WTC11 (cell line): ENCODE measurements at places on chromosomes 7 and 10.

GRCh38 chr7:95690367-95690947, 81.9 kb upstream of the DYNC1I1 start:
- DNase-seq, result no peak

GRCh38 chr7:27031289-27032172, 64.3 kb downstream of the HOXA1 start:
- DNase-seq, result no peak

DNA sequence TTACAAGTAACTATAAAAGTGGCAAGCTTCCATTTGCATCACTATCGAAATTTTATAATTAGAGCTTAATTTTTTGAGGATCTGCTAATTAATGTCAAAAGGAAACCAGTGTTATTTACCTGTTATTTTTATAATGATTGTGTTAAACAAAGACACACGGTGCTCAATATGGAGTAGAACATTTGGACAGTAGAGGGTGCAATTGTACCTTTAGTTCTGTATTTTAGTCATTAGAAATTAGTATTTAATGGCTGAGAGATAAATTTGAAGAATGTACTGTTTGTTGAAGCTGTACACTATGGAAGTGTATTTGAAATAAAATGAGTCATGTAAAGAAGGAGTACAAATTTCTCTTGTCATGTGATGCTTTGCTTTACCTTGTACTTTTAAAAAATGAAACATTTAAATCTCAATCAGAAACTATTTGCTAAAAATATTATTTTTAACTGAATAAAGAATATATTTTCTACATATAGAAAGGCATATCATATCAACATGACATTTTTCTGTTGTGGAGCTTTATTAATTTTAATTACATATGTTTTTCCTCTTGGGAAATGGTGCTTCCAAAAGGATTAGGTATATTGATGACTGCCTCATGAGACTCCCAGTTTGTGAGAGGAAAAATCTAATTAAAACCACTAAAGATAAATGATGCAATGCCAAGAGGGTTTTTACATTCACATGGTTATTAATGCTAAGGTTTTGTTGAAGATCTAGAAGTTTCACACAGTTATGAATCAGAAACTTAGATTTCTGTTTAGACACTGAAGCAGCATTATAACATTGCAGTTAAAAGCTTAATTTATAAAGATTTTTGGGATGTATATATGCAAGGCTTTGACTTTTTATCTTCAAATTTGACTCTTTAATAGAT, 10.4 kb upstream of the PRKG1 start:
- DNase-seq, result no peak

DNA sequence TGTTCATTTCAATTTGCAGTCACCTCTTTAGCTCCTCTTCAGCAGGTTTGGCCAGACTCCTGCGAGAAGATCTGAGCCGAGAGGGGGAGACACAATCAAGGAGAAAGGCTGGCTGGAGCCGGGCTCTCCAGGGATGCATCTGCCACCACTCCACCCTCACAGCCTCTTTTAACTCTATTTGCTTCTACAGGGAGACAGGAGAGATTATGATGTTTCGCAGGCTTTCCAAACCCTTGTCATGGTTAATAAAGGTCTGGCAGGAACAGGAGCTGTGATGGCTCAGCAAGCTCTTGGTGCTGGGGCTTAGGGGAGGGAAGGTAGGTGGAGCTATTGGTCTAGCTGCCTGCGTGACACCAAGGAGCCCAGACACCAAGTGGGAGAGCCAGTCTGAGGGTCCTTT, 448.1 kb upstream of the PODXL start:
- no peak for DNase-seq

GRCh38 chr10:20811131-20811530, 86.0 kb downstream of the NEBL start:
- no peak for DNase-seq

GRCh38 chr10:3099291-3100092, 32.1 kb downstream of the PFKP start:
- DNase-seq, result no peak

DNA sequence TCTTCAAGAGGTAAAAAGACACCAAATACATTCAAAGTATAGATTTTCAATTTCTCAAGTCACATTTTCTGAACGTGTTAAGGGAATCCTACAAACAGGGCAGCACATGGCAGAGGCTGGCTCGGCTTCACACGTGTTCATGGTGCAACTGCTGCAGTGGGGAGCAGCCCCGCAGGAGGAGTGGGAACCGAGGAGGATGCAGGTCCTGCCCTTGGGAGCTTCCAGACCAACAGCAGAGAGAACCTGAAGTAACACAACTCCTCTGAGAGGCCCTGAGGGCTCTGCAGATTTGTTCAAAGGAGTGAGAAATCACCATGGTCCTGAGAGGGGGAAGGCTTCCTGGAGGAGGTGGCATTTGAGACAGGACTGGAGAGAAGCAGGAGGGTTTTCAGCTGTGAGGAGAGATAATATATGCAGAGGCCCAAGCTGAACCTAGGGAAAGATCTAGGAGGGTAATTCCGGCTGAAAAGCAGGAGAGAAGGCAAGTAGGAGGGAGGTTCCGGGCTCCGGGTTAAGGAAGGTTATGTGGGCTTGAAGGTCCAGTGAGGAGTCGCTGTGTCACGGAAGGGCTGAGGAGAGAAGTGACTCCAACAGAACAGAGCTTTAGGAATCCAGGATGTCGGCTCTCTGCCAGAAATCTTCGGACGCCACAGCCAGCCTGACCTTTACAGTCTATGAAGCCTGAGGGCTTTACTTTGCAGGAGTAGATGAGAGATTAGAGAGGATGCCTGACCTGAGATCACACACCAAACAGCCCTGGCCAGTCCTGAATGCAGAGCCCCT, 77.5 kb downstream of the GPR26 start:
- no peak for DNase-seq

DNA sequence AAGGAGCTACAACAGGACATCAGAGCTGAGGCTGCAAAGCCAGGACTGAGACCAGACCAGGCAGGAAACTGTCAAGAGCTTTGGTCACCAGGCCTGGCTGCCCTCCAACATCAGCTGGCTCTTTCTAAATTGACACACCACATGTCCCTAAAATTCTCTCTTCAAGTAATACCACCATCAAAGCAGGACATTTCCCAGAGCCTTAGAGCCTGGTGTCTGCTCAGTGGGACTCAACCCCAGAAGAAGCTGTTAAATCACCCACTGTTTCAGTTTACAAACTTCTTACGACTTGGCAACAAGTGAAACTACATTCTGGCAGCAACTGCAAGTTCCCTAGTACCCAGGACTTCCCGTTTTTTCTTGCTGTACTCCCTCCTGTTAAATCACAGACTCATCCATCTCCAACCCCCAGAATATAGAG, 3.8 kb upstream of the IL6 start:
- no peak for DNase-seq

DNA sequence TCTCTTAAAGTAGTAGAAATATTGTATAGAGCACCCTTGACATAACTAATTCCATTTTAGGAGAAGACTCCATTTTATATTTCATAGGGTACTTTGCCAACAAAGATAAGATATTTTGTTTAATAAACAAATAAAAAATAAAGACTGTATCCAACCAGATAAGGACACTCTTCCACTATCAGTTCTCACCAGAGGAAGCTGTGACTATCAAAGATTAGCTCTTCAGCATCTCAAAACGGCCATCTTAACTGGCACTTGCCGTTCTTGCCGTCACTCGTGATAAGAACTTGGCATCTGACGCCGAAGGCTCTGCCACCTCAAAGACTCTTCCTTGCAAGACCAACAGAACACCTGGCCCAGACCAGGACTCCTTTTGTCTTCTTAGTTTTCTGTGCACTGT, 26.3 kb upstream of the AKR1B1 start:
- DNase-seq, result no peak

DNA sequence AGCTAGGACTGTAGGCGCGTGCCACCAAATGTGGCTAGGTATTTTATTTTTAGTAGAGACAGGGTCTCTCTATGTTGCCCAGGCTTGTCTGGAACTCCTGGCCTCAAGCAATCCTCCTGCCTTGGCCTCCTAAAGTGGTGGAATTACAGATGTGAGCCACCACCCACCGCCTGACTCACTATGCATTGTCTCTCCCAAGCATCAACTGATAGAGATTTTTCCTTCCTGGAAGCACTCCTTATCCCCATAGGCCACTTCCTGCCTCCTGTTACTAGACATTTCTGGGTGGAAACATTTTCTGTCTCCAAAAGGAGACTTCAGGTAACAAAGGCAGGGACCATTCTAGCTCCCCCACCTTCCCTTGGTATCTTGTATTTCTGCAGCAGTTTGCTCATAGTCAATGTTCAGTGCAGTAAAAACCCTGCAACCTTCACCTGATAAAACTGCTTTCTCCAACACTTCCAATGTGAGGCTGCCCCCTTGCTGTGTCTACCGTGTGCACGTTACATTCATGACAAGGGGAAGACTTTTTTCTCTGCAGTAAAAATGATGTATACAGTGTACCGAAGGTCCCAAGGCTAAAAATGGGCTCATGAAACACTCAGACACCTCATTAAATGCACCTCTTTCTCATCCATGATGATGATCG, 84.9 kb downstream of the NHLRC2 start:
- DNase-seq, result no peak

GRCh38 chr10:72039377-72039776, 49.0 kb downstream of the SPOCK2 start:
- no peak for DNase-seq

DNA sequence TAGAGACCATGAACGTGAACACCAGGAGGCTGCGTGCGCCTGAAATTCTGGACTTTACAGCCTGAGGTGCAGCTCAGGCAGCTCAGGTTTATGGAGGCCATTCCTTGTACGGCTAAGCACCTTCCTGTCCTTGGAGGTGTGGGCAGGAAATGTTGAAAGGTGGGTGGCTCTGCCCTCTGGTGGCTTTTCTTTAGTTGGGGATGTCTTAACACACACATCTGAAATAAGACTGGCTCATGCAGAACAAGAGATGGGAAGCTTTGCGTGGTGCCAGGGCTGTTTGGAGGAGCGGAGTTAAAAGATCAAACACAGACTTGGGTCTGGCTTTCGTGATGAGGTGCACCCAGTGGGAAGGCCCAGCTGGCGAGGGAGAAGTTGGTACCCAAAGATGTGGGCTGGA, 64.1 kb downstream of the DOCK1 start:
- DNase-seq, result peak; percentile 40

- DNase-seq, result no peak
Observed at GRCh38 chr7:78828317-78828716, 625.1 kb downstream of the MAGI2 start.

GRCh38 chr7:129069021-129069420, 14.1 kb upstream of the TNPO3 start:
- no peak for DNase-seq

- DNase-seq, result no peak
Observed at GRCh38 chr10:99945263-99945662, 64.5 kb downstream of the DNMBP start.

GRCh38 chr7:155296006-155296787, 1.5 kb upstream of the INSIG1 start:
- no peak for DNase-seq

DNA sequence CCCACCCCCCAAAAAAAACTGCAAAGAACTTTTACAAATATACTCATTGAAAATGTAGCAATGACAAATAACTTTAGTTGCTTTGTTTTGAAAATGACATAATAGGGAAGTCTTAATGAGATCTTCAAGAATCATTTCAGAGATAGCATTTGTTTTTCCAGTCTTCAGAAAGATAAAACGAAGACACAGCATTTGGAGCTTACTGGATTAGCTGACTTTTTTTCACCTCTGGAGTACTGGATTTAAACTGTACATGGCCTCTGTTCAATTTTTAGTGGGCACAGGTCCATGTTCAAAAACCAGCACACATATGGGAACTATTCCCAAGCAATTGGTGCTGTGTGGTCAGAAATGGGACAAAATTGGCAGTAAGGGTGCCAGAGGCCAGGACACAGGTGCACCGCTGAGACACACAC, 3.9 kb downstream of the RAB11FIP2 start:
- DNase-seq, result no peak

DNA sequence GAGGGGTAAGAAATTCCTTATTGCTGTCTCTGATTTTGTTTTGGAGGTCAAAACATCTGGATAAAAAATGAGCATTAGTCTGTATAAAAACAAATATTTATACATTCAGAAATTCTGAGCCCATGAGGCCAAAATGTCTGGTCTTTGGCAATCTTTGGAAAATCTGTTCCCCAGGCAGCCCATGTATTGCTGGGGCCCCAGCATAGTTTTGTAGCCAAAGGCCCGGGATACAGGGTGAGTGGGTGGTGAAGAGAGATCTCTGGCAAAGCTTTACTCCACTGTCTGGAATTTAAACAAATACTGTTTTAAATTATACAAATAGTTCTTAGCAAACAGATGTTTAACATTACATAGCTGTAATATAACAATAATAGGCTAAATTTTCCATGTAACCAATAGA, 134.7 kb upstream of the GALNT17 start:
- no peak for DNase-seq

DNA sequence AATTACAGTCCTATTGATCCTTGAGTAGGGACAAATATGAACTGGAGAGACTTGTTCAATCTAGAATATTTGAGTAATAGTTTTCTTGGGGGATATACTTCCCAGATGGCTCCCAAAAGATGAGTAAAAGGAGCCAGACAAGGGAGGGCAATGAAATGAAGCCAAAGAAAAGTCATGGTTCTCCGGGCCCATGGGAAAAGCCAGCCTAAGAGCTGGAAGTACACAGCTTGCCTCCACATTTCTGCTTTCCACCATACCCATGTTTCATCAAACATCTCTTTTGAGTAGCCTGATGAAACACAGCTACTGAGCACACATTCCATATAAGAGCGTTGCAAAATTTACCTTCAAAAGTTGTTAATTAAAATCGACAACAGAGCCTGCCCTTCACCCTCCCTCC, 535.0 kb upstream of the FZD8 start:
- no peak for DNase-seq
